Activated CD8-positive, alpha-beta T cell treated with anti-CD3 and anti-CD28 coated beads for 36 hours (primary cell): ENCODE measurements at places on chromosomes 3 and 15.

- peaks cover 38% of the 10 kb centered on the region for H3K4me1 ChIP-seq
- H3K27ac ChIP-seq: peak overlapping the region; percentile 86
- peak; percentile 39 for DNase-seq
- peak overlapping the region; percentile 93 for H3K4me3 ChIP-seq
- H3K27me3 ChIP-seq: peaks cover 2% of the 10 kb centered on the region
These were observed 780 bp downstream of the TIPARP start for GRCh38 chr3:156674911-156675829.

DNA sequence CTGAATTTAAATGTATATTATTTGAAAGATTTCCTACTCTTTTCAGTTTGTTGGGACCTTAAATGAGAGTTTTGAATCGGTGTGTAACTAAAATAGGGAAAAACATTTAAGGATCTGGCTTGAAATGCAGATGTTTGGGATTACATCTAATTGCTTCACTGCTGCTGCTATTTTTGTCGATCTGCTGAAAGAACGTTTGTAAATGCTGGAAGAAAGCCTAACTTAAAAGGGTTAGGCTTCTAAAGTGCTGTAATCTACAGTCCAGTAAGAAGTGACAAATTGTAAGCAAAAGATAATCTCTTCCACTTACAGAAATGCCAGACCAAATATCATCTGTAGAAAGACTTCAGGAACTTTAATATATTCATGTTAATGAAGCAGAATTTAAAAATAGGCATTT lies 691.6 kb downstream of the ZNF385D start:
- no peak overlapping the region for H3K27ac ChIP-seq
- DNase-seq: no peak
- no peaks in the 10 kb centered on the region for H3K36me3 ChIP-seq
- H3K27me3 ChIP-seq: no peaks in the 10 kb centered on the region

DNA sequence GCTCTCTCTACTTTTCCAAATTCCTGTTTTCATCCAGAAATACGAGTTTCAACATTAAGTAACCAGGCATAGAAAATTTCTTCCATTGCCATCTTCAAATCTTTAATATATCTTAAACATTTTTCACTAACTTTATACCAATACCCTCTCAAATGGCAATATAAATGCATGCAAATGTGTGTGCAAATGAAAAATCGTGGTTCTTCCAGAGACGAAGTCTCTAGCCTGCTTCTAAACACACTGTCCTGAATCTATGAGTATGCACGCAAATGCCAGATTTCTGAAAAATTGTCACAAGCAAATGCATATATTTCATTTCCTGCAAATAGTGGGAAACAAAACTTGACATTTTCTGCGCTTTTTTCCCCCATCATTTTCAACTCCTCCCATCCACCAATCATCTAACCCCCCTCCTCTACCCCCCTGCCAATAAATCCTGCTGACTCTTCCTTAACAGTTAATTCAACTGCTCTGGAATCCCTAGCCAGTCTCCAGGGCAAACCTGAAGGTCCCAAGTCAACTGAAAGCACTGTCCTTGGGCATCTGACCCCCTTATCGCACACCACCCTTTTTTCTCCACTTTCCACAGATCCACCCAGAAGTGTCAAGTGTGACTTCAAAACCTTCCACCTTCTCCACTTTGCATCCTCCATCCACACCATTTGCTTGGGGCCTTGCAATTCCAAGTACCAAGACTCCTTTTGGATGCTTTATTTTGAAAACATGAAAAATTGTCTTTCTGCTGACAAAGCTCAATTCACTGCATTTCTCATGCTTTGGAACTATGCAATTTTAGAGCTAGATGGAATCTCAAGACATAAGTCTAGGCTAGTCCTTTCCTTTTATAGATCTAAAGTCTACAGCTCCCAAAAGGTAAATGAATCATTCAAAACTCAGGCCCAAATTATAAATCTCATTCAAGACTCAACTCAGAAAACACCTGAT lies 144.7 kb downstream of the OSBPL10 start:
- no peaks in the 10 kb centered on the region for H3K4me1 ChIP-seq
- H3K36me3 ChIP-seq: no peaks in the 10 kb centered on the region
- no peak for DNase-seq
- H3K4me3 ChIP-seq: no peak overlapping the region
- H3K27me3 ChIP-seq: no peaks in the 10 kb centered on the region

DNA sequence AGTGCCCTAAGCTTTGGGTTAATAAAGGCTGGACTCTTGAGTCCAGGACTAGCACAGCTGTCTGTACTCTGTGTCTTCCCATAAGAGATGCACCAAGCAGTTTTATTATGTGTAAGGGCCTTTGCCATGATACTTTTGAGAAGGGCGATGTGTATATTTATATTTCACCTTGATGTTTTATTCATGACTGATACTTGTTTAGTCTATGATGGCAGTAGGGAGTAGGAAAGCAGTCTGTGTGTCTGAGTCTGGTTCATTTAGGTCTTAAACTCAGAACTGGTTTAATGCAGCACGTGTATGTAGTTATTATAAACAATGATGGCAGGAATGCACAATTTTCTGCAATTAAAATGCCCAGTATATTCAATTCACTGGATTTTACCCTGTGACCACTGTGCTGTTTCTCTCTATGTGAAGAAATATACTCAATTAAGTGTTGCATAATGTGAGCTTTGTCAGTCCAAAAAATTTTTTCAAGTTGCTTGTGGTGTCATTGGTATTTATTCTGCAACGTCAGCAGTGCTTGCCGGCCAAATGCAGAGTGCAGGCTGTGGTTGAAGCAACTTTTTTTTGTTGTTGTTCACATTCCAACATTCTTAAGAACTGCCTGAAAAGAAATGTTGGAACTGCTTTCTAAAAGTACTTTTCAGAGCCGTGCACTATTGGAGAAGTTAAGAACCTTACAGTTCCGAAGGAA lies 423.7 kb upstream of the SEMA6D start:
- H3K27ac ChIP-seq: no peak overlapping the region
- H3K4me1 ChIP-seq: no peaks in the 10 kb centered on the region
- DNase-seq: no peak
- no peak overlapping the region for H3K4me3 ChIP-seq
- no peaks in the 10 kb centered on the region for H3K36me3 ChIP-seq

DNA sequence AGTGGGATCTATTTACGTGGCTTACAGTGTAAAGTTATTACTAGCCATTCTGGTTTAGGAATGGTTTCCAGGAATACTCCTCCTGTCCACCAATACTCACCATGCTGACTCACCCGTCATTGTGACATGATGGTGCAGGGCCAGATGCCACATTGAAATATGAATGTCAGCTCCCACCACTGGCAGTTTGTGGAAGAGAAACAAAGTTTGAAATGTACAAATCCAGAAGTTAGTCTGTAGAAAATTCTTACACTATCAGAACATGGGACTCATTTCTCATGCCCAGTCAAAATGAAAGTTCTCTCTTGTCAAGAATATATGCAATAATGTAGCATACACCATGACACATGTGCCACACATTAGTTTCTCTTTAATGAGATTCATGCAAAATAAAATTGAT lies 14.4 kb upstream of the TSPAN3 start:
- no peak overlapping the region for H3K27ac ChIP-seq
- no peaks in the 10 kb centered on the region for H3K27me3 ChIP-seq
- H3K36me3 ChIP-seq: no peaks in the 10 kb centered on the region
- H3K4me3 ChIP-seq: no peak overlapping the region
- DNase-seq: no peak

DNA sequence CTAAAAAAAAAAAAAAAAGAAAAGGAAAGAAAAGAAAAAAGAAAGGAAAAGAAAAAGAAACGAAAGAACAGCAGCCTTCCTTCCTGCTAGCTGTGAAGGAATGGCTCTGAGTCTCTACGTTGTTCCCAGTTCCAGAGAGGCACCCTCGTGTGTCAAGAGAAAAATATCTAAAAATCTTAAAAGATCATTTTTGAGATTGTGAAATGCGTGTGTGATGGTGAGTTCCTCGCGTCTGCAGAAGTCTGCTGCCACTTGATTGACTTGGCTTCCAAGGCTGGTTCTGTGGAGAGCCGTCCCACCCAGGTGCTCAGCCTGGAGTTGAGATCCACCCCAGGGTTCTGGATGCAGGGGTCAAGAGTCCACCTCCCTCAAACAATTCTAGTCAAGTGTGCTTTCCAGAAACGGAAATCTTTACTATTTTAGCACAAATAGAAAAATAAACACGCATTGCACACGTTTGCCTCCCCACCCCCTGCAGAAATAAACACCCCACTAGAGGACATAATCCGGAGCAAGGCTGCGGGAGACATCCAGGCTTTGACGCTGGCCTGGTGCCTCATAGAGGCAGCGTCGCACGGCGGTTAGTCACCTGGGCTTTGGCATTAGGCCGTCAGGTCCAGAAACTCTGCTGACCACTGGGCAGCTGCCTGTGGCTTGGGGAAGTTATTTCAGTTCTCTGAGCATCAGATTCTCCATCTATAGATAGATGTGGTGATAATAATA lies 265.4 kb downstream of the FAM43A start:
- H3K4me3 ChIP-seq: no peak overlapping the region
- no peaks in the 10 kb centered on the region for H3K4me1 ChIP-seq
- H3K36me3 ChIP-seq: no peaks in the 10 kb centered on the region
- H3K27ac ChIP-seq: no peak overlapping the region
- no peaks in the 10 kb centered on the region for H3K27me3 ChIP-seq

DNA sequence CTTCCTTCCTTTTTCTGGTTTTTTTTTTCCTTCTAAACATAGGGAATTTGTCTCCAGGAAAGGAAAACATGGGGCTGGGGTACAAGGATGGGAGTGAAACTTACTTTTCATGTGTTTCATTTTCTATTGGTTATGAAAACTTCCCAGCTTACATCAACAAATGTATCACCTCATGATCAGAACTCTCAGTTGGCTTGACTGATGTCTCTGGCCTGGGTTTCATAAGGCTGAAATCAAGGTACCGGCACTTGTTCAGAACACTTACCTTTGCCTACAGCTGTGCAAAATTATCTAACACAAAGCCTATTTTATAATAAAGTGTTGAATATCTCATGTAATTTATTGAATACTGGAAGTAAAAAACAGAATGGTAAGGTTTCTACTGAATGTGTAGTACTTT lies 91.8 kb upstream of the STT3B start:
- H3K27ac ChIP-seq: no peak overlapping the region
- no peak overlapping the region for H3K4me3 ChIP-seq
- no peaks in the 10 kb centered on the region for H3K27me3 ChIP-seq
- H3K36me3 ChIP-seq: peaks cover 2% of the 10 kb centered on the region
- H3K4me1 ChIP-seq: peaks cover 2% of the 10 kb centered on the region
- DNase-seq: no peak

DNA sequence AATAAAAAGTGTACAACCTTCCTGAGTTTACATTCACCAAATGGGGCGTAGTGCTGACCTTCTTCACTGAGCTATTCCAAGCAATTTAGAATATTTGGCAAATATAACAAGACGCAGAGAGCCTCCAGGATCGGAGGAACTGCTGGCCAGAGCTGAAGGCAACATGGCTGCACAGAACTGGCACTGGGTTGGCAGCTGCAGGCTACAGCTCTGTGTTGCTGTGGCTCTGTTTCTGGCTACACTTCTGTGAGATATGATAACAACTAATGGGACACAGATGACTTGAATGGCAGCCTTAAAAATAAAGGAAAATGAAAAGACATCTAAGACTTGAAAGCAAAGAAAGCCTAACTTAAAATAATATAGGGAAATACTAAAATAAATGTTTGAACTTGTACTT lies 10.8 kb upstream of the SLC6A20 start:
- no peaks in the 10 kb centered on the region for H3K27me3 ChIP-seq
- H3K4me1 ChIP-seq: peaks cover 6% of the 10 kb centered on the region
- no peak for DNase-seq
- no peak overlapping the region for H3K27ac ChIP-seq

GRCh38 chr15:23446215-23447106 lies 582 bp downstream of the GOLGA6L2 start:
- peaks cover 4% of the 10 kb centered on the region for H3K27me3 ChIP-seq
- no peak for DNase-seq
- no peaks in the 10 kb centered on the region for H3K36me3 ChIP-seq
- H3K4me1 ChIP-seq: no peaks in the 10 kb centered on the region
- no peak overlapping the region for H3K27ac ChIP-seq

DNA sequence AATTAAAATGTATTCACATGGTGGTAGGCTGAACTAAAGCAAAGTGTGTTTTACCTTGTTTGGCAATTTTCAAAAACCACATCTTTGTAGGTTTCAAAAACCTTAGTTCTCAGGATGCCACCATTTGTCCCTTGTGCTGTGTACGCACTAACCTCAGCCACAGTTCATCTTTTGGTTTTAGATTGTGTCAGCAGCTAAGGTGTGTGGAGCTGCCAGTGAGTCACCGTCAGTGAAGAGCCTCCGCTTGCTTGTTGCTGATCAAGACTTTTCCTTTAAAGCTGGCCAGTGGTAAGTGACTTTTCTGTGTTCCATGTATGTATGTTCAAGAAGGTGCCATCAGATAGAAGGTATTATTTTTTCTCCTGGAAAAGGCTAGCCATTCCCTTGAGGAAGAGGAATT lies 21.1 kb downstream of the OXNAD1 start:
- DNase-seq: peak; percentile 83
- peak overlapping the region; percentile 98 for H3K27ac ChIP-seq
- peak overlapping the region; percentile 93 for H3K4me3 ChIP-seq
- peaks cover 62% of the 10 kb centered on the region for H3K4me1 ChIP-seq
- peaks cover 80% of the 10 kb centered on the region for H3K36me3 ChIP-seq
- H3K27me3 ChIP-seq: no peaks in the 10 kb centered on the region
